ENCODE measurements at places on chromosomes 7 and 10.

GRCh38 chr7:14197280-14197679 lies 207.8 kb upstream of the ETV1 start:
- DNase-seq, result no peak

- DNase-seq, result no peak
Measured at GRCh38 chr7:52670608-52671225, 364.7 kb upstream of the POM121L12 start.

GRCh38 chr10:11610826-11611247 lies 613 bp downstream of the USP6NL start:
- DNase-seq, result no peak

DNA sequence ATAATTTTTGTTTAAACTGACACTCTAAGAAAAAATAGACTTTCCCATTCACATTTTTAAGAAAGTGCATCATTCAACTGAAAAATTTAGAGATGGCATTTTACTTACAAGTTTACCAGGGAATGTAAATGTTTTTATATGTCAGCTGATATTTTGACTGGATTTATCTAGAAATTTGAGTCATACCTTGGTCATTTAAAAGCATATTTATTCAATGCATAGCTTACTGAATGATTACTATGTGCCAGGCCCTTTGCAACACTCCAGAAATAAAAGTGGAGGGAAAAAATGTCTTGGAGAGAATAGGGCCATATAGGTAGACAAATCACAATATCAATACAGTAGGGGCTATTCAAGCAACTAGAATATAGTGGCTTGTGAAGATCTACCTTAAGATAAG lies 98.4 kb upstream of the FAM3C start:
- no peak for DNase-seq

DNA sequence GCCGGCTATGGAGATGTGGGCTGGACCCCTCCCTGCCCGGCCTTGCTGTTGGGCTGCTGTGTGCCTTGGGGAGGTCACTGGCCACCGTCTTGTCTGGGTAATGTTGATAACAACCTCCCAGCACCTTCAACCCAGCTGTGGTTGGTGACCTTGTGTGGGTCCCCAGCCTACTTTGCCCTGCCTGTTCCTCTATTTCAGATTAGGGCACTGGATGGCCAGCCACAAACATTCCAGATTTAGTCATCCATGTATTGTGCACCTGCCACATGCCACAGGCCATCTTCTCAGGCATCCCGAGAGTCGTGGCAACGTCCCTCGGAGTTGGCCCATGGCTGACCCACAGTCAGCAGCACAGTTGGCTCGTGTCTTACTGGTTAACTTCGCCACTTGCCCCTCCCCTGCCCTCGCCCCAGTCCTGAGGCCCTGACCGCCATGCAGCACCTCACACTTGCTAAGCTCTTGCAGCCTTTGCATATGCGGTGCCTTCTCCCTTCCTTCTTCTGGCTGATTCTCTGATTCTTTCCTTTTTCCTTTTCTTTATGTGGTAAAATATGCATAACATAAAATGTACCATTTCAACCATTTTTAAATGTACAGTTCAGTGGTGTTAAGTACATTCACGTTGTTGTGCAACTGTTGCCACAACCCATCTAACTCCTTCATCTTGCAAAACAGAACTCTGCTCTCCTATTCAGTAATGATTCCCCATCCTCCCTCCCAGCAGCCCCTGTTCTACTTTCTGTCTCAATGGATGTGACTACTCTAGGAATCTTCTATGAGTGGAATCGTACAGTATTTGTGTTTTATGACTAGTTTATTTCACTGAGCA lies 60.6 kb downstream of the PRF1 start:
- no peak for DNase-seq

DNA sequence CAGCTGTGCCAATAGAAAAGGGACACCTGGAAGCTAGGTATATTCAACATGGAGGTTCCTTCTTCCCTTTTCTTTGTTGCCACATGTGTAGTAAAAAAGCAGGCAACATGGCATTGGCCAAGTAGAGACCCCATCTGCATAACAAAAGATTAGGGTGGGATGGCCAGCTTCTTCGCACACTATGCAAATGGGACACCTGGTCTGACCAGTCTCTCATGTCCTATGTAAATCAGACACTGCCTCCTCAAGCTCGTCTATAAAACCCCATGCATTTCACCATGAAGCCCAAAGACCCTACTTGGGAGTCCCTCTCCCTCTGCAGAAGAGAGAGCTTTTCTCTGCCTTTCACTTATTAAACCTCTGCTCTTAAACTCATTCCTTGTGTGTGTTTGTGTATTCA lies 53.9 kb downstream of the MYL10 start:
- no peak for DNase-seq

- DNase-seq, result no peak
Measured at GRCh38 chr10:62810156-62810902, 5.8 kb downstream of the ADO start.

Data from non-pigmented ciliary epithelial cell (primary cell).